ENCODE measurements at places on chromosomes 5 and 9.

DNA sequence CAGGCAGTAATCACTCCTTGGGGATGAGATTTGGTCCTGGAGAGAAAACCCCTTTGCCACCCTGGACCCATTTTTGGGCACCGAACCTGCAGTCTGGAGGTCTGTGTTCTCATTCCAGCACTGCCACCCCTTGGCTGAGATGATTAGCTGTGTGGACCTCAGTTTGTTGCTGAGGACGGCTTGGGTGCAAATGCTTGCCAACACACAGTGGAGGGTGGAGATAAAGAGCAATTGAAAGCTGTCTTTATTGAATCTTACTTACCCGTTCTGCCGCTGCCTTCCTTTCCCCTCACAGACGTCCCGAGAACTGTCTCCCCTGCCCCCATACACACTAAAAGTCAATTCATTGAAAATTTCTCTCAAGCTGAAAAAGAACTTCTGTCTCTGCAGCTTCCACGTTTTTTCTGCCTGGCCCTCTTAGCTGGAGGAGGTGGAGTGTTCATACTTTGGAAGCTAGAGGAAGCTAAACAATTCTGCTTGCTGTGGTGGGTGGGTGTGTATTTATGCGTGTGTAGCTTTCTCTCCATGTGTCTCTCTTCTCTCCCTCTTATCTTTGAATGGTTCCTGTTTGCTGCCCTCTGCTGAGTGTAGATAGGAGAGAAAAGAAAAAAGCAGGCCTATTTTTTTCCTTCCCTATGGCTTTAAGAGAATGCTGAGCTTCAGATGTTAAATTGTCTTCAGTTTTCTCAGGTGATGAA lies 6.6 kb downstream of the GALNT10 start:
- DNase-seq, result peak; percentile 87

- no peak for DNase-seq
Measured at GRCh38 chr9:86858009-86858408, 89.3 kb downstream of the GAS1 start.

- DNase-seq, result no peak
Measured at GRCh38 chr5:116605310-116606070, 30.9 kb upstream of the SEMA6A start.

DNA sequence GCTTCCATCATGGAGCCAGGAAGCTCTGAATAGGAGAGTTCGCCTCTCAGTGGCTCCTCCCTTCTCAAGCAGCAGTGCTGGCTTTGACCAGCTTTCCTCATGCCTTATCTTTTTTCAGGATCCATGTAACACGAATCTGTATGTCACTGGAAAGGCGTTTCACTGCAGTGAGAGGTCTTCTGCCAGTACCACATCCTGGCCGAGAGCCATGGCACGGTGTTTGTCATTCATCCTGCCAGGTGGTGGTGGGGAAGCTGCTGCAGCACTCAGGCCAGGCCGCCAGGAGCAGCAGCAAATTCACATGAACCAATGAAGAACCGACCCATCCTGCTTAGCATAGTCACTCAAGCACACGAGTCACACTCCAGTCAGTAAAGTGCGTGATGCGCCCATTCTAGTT lies 179.0 kb downstream of the FANCC start:
- DNase-seq, result peak; percentile 36

- peak; percentile 82 for DNase-seq
Measured at GRCh38 chr9:35646533-35647265, 4.0 kb downstream of the SIT1 start.

DNA sequence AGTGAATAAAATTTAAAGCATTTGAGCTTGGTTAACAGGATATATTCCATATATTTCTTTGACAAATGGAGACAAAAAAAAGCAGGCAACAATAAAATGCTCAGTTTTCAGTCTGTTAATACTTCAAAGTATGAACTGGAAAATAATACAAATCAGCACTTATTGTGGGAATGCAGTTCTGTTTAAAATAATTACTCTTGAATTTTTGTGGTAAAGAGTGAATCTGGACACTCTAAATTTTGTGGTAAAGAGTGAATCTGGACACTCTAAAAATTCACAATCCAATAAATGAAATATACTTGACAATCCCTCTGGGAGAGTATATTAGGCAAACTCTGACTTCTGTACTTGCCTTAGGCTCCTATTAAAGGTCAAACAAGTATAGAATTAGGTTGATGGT lies 141.9 kb upstream of the RASA1 start:
- DNase-seq, result no peak
